ENCODE measurements at places on chromosomes 5 and 9.

GRCh38 chr9:116494815-116495634 lies 192.1 kb upstream of the TRIM32 start:
- no peaks in the 10 kb centered on the region for H3K27me3 ChIP-seq
- no peaks in the 10 kb centered on the region for H3K4me1 ChIP-seq
- no peak overlapping the region for H3K4me3 ChIP-seq
- H3K27ac ChIP-seq, result no peak overlapping the region
- 0 out of 2 replicates have a peak, but pooled peaks cover 3% of the 10 kb centered on the region for H3K36me3 ChIP-seq

- no peaks in the 10 kb centered on the region for H3K27me3 ChIP-seq
- peaks cover 9% of the 10 kb centered on the region for H3K4me1 ChIP-seq
- no peak for DNase-seq
- peaks cover 3% of the 10 kb centered on the region for H3K36me3 ChIP-seq
- H3K27ac ChIP-seq, result no peak overlapping the region
Observed at GRCh38 chr5:59565551-59565950, 328.0 kb downstream of the PDE4D start.

DNA sequence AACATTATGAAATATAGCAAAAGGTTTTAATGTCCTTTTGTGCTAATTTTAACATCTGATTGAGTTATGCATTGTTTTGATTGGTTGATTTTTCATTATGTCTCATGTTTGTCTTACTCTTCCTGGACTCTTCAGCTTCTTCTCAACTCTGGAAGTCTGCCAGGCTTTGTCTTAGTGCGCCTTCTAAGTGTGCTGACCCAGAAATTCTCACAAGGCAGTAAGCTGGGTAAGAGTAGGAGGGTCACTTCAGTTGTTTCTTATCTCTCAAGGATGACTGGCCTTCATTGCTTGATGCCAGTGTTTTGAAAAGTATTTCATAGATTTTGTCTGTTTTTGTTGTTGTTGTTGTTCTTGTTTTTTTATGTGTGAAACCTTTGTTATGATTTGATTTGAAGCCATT lies 59.2 kb downstream of the RIC1 start:
- H3K4me3 ChIP-seq, result no peak overlapping the region
- no peaks in the 10 kb centered on the region for H3K27me3 ChIP-seq
- H3K4me1 ChIP-seq, result peaks cover 3% of the 10 kb centered on the region
- DNase-seq, result no peak

DNA sequence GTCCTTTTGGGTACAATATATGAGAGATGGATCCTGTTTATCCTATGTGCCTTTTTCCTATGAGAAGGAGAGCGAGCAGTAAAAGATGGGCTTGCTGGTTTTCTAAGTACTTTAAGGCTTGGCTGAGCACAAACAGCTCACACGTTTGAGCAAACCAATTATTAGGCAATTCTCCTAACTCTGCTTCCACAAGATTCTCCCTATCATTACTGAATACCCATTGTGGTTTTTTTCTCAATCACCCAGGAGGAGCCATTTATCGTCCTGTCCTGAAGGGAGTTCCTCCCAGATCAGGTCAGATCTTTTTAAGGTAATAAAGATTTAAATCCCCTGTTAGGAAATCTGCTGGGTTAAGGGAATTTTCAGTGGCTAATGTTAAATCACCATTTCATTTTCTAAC lies 19.4 kb upstream of the C1QTNF3 start:
- H3K27ac ChIP-seq, result no peak overlapping the region
- DNase-seq, result no peak
- no peaks in the 10 kb centered on the region for H3K4me1 ChIP-seq
- peaks cover 51% of the 10 kb centered on the region for H3K36me3 ChIP-seq
- H3K4me3 ChIP-seq, result no peak overlapping the region
